ENCODE measurements at places on chromosomes 4 and X.

DNA sequence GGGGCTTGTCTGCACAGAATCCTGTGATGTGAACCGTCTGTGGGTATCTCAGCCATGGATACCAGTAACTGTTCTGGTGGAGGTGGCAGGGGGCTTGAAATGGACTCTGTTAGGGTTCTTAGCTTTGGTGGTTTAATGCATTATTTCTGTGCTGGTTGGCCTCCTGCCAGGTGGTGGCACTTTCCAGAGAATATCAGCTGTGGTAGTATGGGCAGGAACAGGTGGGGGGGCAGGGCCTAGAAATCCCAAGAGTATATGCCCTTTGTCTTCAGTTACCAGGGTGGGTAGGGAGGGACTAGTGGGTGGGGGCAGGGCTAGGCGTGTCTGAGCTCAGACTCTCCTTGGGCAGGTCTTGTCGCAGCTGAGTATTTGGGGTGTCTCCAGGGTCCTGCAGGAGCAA is 106.7 kb downstream of the KIT start:
- no peaks in the 10 kb centered on the region for H3K36me3 ChIP-seq
- no peak overlapping the region for H3K27ac ChIP-seq
- H3K27me3 ChIP-seq: no peaks in the 10 kb centered on the region
- no peak overlapping the region for H3K4me3 ChIP-seq
- DNase-seq: no peak
- no peaks in the 10 kb centered on the region for H3K4me1 ChIP-seq

DNA sequence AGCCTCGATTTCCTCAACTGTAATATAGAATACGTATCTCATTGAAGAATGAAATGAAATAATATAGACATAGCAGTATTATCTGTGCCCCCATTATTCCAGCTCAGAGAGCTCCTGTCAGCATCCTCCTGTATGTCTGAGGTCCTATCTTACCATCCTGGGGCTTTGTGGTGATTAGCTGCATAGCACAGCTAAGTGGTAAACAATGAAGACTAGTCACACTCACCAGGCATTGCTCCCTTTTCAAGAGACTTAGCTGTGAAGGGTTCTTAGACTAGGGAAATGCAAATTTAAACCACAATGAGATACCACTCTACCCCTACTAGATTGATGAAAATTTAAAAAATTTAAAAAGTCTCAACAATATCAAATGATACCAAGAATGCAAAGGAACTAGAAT is 172.9 kb downstream of the SLC39A8 start:
- no peak overlapping the region for H3K4me3 ChIP-seq
- H3K27me3 ChIP-seq: no peaks in the 10 kb centered on the region
- H3K36me3 ChIP-seq: no peaks in the 10 kb centered on the region

DNA sequence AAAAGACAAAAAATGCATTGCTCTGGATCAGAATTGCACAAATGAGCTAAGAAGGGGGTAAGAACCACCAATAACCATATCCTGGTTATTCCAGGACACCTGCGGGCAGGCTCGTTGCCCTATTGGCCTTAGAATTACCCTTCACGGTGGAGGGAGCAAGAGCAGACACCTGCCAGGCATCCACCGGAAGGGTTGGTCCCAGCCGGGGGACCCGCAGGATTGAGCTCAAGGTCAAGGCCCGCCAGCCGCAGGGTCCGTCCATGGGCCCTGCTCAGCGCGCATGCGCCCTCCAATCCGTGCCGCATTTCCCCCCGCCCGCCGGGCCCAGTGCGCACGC is 575 bp downstream of the SLC25A6 start:
- DNase-seq: peak; percentile 91
- no peak overlapping the region for H3K27ac ChIP-seq
- H3K27me3 ChIP-seq: no peaks in the 10 kb centered on the region
- H3K36me3 ChIP-seq: peaks cover 6% of the 10 kb centered on the region

DNA sequence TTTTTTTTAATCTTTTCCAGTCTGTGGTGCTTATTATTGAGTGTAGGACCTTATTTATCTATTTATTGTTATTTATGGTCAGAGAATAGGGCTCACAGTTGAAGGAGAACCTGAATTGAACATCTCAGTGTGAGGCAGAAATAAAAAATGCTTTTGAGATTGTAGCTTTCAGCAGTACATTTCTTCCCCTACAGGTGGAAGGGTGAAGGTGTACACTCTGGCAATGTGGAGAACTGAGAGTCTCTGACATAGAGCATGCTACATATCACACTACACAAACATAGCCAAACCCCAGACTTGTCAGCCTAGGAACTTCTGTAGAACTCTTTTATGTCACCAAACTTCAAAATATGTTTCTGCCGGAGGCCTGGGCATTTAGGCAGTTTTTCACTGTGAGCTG is 140.2 kb downstream of the STIM2 start:
- no peak overlapping the region for H3K4me3 ChIP-seq
- H3K4me1 ChIP-seq: no peaks in the 10 kb centered on the region
- no peak overlapping the region for H3K27ac ChIP-seq
- DNase-seq: no peak

DNA sequence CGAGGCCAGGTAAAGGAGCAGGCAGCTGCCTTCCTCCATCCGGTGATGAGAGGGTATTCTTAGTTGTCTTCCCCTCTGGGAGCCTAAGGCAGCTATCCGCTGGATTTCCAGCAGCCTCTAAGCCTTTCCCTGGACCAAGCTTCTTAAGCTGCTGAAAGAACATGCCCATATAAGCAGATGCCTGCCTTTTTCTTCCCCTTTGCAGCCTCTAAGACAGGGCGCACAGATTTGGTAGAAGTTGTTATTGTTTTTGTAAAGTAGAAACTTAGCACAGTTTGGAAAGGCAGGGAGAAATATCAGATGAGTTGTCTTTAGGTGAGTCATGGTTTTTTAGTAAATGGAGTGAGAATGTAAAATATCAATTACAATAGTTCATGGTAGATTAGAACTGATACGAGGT is 210.8 kb downstream of the ARHGAP10 start:
- H3K4me3 ChIP-seq: no peak overlapping the region
- no peak overlapping the region for H3K27ac ChIP-seq
- no peaks in the 10 kb centered on the region for H3K27me3 ChIP-seq
- H3K4me1 ChIP-seq: peaks cover 21% of the 10 kb centered on the region
- peak; percentile 66 for DNase-seq
- H3K36me3 ChIP-seq: peaks cover 6% of the 10 kb centered on the region

GRCh38 chrX:12128017-12128416 is 10.3 kb upstream of the FRMPD4 start:
- no peaks in the 10 kb centered on the region for H3K36me3 ChIP-seq
- H3K27ac ChIP-seq: no peak overlapping the region
- no peak overlapping the region for H3K4me3 ChIP-seq

Measured in neural progenitor cell (in vitro differentiated cells).